Right lung (tissue), 10 donors: ENCODE measurements at places on chromosomes 12 and 14.

DNA sequence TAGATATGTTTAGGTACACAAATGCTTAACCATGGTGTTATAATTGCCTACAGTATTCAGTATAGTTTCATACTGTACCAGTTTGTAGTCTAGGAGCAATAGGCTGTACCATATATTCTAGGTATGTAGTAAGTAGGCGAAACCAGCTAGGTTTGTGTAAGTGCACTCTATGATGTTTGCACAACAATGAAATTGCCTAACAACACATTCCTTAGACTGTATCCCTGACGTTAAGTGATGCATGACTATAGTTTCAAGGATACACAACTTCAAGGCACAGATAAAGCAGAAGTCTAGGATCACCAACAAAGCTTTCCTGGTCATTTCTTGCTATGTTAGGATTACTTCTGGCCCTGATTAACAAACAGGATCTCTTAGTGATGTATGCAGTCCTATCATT, 135.1 kb downstream of the SLC38A1 start:
- DNase-seq = no peak

GRCh38 chr12:107122452-107122958, 29.2 kb upstream of the CRY1 start:
- DNase-seq = no peak

DNA sequence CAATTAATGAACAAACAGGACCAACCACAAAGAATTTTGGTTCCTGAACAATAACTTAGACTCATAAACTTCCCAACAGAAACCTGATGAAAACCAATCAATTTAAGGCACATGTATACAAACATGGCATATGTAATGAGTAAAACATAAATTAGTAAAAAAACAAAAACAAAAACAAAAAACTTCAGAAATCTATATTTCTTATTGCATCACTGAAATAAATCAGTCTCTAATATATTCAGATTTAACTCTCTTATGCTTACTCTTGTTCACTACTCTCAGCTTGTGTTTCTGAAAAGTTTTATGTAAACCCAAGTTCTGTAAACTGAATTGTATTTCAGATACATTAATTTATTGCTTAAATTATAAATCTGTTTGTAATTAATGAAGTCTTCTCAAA, 233.7 kb downstream of the SLC25A21 start:
- no peak for DNase-seq

GRCh38 chr14:50026396-50026795, 90.0 kb downstream of the VCPKMT start:
- no peak for DNase-seq

DNA sequence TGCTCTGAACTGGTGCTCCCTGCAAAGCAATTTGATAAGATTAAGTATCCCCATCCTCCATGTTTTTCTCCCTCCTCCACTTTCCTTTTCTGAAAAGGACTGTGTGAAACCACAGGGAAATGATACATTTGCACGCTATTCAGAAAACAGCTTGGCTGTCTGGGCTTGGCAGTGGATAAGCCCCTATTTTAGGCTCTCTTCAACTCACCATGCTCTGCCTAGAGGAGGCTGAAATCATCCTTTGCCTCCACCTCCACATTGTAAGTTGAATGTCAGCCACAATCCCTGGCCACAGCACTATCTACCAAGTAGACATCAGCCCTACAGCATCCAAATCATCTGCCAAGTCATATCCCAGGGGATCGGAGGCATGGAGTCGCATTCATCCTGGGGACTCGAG, 642.3 kb downstream of the RPS29 start:
- DNase-seq = no peak

GRCh38 chr14:57747036-57747435, 118.9 kb downstream of the SLC35F4 start:
- peak; percentile 15 for DNase-seq

GRCh38 chr12:105948331-105948730, 190.4 kb downstream of the NUAK1 start:
- DNase-seq = no peak

DNA sequence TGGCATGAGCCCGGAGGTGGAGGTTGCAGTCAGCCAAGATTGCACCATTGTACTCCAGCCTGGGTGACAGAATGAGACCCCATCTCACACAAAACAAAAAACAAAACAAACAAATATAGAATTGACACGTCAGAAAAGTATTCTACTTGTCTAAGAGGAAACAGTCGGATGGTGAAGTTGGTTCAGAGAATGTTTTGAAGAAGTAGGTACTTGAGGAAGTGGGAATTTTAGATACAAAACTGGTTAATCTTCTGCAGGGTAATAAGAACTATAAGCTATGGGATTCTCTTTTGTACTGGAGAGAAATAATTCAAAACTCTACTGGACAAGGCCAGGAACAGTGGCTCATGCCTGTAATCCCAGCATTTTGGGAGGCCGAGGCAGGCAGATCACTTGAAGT, 14.6 kb upstream of the TCTN1 start:
- no peak for DNase-seq

GRCh38 chr12:1439201-1439600, 155.2 kb downstream of the FBXL14 start:
- DNase-seq = no peak

- no peak for DNase-seq
Observed at GRCh38 chr12:50740307-50740706, 23.6 kb upstream of the ATF1 start.

DNA sequence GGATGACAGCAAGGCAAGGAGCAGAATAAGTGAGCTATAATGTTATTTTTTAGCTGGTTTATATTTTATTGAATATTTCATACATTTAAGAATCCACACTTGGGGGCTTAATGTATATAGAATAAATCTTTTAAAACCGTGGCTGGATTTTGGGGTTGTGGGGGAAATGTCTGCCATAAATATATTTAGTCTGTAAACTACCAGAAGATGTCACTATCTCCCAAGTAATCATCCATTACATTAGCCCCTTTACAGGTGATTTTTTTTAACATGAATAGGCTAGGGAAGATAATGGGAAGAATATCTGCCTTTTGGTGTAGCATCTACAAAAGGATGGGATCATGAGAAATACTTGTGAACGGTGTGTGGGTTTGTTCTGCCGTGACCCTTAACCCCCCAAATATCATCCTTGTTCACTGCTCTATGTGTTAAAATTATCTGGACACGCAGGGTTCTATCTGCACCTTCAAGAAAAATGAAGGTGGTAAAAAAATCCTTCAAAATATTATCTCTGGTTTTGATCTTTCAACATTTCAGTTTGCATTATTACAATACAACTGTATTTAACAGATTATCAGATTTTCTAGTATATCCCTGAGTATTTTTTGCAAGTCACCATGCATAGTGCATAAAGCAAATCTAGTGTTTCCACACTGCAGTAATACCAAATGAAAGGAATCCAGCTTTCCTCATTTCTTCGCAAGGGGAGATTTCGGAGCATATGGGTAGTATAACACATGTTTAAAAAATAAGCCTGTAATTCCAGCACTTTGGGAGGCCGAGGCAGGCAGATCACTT, 8.0 kb upstream of the SLC17A8 start:
- no peak for DNase-seq

- peak; percentile 69 for DNase-seq
Observed at GRCh38 chr12:13135371-13136178, 32.1 kb upstream of the GSG1 start.

- DNase-seq = no peak
Observed at GRCh38 chr12:581746-582145, 81.5 kb downstream of the NINJ2 start.

GRCh38 chr12:22687361-22688076, 62.5 kb downstream of the ETNK1 start:
- DNase-seq = no peak

GRCh38 chr14:101639241-101639833, 78.0 kb downstream of the DIO3 start:
- DNase-seq = no peak

DNA sequence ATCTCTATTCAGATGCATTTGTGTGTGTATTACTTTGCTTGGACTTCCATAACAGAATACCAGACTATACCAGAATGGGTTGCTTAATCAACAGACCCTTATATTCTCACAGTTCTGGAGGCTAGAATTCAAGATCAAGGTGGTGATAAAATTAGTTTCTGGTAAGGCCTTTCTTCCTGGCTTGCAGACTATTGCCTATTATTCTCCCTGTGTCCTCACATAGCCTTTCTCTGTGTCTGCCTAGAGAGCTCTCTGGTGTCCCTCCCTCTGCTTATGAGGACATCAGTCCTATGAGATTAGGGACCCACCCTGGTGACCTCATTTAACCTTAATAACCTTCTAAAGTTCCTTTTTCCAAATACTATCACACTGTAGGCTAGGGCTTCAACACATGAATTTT, 106.0 kb downstream of the FAR2 start:
- DNase-seq = no peak

- DNase-seq = no peak
Observed at GRCh38 chr14:99537399-99537798, 56.2 kb downstream of the CCNK start.

GRCh38 chr12:51357374-51358047, 11.0 kb upstream of the CELA1 start:
- DNase-seq = no peak

DNA sequence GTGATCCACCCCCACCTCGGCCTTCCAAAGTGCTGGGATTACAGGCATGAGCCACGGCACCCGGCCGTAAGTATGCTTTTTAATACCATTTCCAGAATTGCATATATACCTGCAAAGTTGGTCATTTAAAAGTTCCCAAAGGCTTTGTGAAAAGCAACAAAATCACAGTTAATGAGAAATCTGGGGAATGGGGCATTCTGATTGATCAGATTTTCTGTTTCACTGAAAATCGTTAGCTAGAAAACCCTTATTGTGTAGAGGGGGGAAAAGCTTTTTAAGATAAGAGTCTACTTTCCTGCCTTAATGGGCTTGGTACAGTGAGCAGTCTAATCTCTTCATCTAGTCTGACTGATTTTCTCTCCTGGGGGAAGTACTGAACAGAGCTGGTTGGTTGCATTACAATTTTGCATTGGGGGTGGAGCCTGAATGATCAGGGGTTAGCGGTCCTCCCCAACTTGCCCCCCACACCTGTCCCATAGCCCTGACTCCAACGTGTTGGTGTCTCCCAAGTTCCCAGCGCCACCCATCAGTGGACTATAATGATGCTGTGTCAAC, 23.8 kb downstream of the IL31 start:
- DNase-seq = no peak

DNA sequence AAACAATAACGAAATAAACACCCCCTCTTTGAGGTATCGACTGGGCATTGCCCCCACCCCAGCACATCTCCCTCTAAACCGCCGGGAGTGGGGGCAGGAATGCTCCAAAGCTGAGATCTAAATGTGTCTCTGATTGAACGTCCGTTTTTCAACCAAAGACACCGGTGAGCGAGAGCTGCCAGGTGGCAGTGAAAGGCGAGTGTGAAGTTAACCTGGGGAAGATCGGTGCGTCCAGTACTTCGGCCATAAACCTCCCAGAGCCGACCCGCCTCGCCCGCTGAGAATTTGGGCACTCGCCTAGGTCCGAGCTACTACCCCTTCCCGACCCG, 625 bp downstream of the ANGEL1 start:
- DNase-seq = no peak

GRCh38 chr12:48390026-48390425, 39.3 kb upstream of the ZNF641 start:
- DNase-seq = no peak

DNA sequence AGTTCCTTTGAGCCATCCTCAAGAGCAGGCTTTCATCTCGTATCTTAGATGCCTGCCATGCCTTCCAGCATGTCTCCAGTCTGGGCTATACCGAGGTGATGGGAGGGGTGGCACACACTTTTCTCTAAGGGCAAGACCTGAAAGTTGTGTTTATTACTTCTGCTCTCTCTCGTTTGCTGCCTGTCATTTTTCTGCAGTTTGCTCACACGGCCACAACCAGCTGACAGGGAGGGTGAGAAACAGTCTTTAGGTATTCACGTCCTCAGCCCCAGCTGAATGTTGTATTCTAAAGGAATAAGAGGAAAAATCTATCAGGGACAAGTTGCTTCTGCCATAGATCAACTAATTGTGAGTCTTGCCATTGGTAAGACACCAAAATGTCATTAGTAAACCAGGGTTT, 88.0 kb downstream of the TMTC2 start:
- DNase-seq = no peak

DNA sequence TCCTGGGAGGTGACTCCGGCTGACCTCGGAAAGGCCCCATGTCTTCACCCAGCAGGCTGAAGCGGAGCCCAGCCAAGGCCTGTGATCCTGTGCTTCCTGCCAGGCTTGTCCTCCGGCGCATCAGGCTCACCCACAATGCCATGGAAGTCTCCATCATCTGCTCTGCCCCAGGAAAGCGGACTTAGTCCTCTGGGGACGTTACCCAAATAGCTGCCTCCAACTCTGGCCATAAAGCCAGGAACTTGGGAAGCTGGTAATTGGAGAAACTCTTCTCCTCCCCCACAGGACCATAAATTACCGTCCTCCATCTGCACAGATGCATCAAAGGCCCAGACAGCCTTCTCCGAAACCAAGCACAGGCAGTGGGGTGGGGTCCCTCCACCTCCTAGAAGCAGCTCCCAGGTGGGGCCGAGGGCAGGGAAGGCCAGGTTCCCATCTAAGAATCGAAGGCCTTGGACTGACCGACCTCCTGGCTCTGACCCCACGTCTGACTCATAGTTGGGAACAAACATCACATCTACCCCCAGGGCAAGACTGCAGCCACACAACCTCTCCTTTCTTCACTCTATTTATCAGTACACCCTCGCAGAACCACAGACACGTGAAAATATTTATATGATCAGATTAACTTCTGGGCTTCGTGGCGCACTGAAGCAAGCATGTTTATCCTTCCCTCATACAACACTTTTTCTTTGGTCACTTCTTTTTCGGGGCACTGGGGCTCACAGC, 56.4 kb downstream of the PITPNM2 start:
- DNase-seq = no peak

GRCh38 chr12:66688846-66689439, 10.1 kb upstream of the GRIP1 start:
- DNase-seq = no peak

DNA sequence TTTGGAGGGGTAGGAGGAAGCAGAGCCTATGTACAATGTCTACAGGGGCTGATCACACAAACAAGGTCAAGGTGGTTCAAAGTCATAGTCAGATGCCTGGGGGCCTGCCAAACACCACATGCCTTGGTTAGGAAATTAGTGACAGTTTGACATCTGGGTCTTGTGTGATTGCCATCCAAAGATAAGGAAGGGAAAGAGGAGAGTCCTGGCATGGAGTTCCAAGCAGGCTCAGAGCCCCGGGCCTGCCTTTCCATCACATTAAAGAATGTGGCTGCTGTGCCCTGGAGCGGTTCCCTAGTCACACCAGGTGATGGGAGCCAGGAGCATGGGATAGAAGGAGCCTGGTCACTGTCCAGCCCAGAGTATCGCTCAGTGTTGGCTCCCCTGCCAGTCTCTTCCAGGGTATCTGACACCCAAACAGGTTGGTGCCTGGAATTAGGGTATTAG, 53.6 kb upstream of the BCL2L14 start:
- DNase-seq = no peak
